Stimulated activated CD8-positive, alpha-beta memory T cell treated with anti-CD3 and anti-CD28 coated beads, Interleukin-2, amount 100 ng/mL, for 48 hours (primary cell): ENCODE measurements at places on chromosomes 2 and 18.

DNA sequence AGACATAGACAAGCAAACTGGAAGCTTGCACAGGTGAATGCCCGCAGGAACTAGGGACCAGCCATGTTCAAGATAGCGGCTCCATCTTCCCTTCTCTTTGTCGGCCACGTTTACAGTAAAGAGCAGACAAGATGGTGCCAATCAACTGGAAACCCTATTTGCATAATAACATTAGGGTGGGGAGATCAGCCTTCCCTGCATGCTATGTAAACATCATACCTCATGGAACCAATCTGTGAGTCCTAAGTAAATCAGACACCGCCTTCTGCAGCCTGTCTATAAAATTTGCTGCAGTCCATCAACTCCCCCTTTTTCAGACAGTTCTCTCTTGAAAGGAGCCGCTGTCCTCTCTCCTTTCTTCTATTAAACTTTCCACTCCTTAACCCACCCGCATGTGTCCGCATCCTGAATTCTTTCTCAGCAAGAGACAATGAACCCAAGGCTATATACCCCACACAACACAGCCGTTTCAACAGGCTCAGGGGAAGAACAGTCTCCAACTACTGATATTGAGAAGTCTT lies 384.4 kb downstream of the EIPR1 start:
- DNase-seq = no peak

GRCh38 chr18:49944663-49945062 lies 131.3 kb upstream of the ACAA2 start:
- DNase-seq = no peak

GRCh38 chr2:64214281-64215115 lies 70.3 kb upstream of the PELI1 start:
- no peak for DNase-seq

GRCh38 chr2:236557306-236558030 lies 12.2 kb upstream of the ACKR3 start:
- DNase-seq = no peak

DNA sequence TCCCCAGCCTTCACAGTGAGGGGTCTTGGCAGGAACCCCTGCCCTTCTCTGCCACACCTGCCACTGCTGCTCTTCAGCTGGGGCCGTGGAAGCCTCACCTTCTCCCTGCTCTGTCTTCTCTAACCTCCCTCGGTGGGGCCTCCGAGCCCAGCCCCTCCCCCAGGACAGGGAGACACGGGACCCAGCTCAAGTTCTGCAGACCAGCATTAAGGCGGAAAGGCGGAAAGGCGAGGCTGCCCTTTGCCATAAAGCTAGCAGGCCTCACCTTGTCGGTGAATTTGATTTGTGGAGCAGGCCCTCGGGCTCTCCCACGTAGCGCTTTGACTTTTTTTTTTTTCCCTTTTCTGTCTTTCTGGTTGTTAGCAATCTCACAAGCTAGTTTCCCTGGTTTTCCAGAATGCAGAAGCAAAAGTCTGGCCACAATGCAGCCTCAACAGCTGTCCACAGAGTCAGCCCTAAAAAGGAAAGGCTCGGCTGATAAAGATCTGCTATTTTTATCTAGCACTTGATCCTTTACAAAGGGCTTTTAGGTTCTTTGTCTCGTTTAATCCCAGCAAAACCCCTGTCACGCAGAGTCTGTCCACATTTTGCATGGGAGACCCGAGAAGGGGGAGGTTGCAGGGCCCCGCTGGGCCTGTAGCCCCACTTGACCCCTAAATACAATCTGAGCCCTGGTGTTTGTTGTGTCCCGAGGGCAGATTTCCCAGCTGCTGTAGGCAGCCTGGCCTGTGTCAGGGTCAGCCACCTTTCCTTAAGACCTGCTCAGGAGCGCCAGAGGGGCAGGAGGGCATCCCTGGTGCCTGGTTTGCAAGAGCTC lies 6.0 kb downstream of the ITM2C start:
- DNase-seq = no peak

- no peak for DNase-seq
Measured at GRCh38 chr2:234768608-234769196, 183.1 kb upstream of the SH3BP4 start.

DNA sequence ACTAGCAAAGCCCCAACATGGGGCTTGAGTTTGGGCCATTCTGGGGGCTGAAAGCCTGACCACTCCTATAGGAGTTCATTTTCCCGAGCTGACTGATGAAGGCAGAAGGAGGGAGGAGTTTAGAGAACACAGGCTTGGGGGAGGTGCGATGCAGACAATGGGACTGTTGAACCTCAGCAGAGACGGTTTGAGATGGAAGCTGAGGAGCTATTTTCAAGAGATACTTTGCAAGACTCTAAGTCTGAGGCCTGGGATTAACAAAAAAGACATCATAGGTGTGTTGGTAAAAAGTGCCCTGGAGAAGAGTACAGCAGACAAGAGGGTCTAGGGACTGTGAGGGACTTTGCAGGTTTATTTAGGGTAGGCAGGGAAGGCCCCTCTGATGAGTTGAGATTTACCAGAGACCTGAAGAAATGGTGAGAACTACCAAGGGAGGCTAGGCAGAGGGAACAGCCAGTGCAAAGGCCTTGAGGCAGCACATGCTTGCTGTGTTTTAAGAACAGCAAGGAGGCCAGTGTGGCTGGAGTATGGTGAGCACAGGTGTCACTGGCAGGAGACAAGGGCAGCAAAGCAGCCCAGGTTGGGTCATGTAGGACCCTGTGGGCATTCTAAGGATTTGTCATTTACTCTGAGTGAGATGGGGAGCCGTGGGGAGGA lies 31.6 kb downstream of the PCBP1 start:
- DNase-seq = no peak

DNA sequence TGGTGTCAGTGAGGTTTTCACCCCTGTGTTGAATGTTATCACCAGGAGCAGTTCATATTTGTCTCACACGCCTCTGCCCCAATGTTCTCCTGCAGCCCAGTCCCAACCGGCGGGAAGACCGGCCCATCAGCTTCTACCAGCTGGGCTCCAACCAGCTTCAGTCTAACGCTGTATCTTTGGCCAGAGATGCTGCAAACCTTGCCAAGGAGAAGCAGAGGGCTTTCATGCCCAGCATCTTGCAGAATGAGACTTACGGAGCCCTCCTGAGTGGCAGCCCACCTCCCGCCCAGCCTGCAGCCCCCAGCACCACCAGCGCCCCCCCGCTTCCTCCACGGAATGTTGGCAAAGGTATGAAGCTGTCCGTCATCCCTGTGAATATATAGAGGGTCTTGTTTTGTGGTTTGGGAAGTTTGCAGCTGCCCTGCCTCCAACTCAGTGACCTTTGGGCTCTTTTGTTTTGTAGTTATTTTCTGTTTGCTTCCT lies 35.1 kb downstream of the ITGB1BP1 start:
- DNase-seq = no peak

GRCh38 chr2:226117510-226118065 lies 682.0 kb downstream of the IRS1 start:
- no peak for DNase-seq

DNA sequence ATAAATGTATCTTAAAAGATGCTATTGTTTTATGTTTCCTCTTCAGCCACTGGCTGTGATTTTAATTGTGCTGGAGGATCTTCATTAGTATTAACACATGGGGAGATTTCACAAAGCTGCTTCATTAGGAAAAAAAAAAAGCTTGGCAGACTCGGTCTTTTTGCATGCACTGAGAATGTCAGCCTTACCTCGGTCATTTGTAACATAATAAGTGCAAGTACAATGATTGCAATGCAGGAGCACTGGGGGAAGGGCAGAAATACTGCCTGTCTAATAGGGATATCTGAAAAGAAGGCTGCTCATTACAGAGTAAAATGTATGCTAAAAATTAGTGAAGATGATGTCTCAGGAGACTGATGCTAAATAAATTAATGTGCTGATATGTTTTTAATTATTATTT lies 1.3 kb upstream of the BAZ2B start:
- no peak for DNase-seq

GRCh38 chr2:1705557-1706076 lies 38.7 kb downstream of the PXDN start:
- no peak for DNase-seq

DNA sequence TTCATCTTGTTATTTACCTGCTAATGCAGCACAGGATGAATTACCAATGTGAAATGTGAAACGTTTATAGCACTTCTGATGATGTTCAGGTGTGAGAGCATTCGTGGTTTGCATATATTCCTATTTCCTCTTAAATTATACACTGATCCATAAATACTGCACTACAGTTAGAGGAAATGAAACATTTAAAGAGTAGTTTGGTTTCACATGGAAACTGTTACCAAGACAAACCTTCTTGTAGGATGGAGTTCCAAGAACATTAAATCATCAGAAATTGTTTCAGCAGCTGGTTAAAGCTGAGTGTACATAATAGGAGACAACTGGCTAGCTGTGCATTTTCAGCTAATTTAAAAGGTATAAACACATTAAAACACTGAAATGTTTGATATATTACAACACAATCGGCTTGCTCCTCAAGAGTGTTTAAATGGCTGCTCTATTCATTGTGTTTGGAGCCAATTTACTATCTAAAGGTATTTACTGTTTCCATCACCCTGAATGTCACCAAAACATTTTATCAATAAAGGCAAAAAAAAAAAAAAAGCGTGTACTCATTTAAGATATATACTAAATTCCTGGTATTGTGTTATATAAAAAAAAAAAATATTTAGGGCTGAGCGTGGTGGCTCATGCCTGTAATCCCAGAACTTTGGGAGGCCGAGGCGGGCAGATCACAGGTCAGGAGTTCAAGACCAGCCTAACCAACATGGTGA lies 100.6 kb downstream of the DYM start:
- DNase-seq = no peak

DNA sequence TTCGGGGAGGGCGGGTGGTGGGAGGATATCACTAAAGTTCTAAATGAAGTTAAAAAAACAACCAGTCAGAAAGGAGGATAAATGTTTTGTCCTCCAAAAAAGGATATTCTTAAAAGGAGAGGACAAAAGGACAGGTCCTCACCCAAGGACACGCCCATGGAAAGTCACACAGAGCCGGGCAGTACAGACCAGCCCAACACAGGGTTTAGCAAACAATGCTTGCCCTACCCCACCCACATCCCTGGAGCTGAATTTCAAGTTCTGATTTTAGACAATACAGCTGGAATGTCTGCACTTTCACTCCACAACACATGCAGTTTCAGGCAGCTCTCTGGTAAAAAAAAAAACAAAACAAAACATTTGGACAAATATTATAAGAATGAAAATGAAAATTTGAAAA lies 67.9 kb downstream of the SLC9A4 start:
- no peak for DNase-seq

GRCh38 chr2:8511868-8512612 lies 169.8 kb upstream of the ID2 start:
- no peak for DNase-seq

DNA sequence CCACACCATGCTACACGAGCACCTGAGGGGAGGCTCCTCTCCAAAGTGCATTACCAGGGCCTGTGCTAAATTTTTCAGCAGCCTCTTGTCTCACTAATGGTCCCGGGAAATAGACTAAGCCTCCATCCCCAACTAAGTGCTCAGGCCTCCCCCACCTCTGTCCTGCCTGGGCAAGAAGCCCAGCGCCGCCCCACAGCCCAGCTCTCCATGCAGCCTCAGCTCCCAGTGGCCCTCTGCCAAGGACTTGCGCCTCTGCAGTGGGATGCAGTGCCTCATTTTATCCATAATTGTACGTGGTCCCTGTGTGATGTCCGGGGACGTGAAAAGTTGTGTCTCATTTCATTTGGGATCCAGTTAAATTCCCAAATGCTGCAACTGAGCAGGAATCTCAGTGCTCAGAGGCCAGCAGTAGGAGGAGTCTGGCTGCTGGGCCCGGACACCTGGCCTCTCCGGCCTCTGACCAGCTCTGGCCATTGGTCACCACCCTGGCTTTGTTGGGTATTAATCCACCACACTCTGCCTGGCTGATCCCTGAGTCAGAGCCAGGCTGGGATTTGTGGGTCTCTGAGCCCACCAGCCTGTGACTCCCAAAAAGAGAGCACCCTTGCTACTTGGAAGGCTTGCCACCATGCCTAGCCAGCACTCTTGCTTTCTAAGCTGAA lies 11.4 kb upstream of the STEAP3 start:
- DNase-seq = no peak

GRCh38 chr2:54808661-54809060 lies 85.2 kb downstream of the EML6 start:
- DNase-seq = no peak

GRCh38 chr2:88832992-88833389 lies 141.5 kb downstream of the RPIA start:
- DNase-seq = no peak

- no peak for DNase-seq
Measured at GRCh38 chr2:151780938-151781337, 46.7 kb upstream of the NEB start.

DNA sequence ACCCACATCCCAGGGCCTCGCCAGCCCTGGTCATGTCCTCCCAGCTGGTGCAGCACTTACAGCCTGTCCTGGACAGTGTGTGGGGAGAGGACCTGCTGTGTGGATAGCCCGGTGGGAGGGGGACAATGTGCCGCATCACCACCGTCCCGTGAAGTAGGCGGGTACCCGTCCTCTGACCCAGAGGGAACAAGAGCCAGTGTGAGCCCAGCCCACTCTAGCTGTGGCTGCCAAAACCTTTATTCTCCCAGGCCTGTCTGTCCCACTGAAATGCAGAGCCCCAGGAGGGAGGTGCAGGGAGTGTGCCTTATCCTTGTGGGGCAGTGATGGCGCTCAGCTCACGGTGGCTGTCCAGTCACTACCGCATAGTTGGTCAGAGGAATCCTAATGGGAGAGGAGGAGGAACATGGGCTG lies 1.7 kb downstream of the TRAF3IP1 start:
- no peak for DNase-seq

GRCh38 chr2:130851624-130852382 lies 15.1 kb downstream of the ARHGEF4 start:
- DNase-seq = no peak

GRCh38 chr2:70214953-70215549 lies 24.2 kb upstream of the C2orf42 start:
- no peak for DNase-seq

- no peak for DNase-seq
Measured at GRCh38 chr2:78309460-78309859, 716.0 kb upstream of the REG3G start.

GRCh38 chr2:128319631-128320191 lies 1.0 kb upstream of the HS6ST1 start:
- no peak for DNase-seq

GRCh38 chr2:140307532-140307931 lies 1527.3 kb upstream of the NXPH2 start:
- no peak for DNase-seq

DNA sequence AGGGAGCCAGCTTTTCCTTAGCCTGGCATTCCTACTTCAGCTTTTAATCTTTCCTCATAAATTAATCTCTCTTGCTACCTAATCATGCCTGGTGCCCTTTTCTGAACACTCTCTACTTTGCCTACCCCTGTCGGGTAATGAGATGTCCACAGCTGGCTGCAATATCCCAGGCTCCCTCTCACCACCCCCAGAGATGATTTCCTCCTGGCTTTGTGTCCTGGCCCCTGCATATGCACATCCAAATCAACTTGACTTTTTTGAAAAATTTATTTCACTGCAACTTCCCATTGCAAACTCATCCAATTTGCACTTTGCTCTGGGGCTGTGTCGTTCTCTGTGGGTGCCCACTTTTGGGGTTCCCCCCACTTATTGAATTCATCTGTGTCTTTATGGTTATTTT lies 218.1 kb upstream of the SKOR2 start:
- no peak for DNase-seq

- DNase-seq = no peak
Measured at GRCh38 chr2:25441353-25441752, 99.6 kb upstream of the DNMT3A start.

GRCh38 chr2:98730707-98731040 lies 258 bp downstream of the MGAT4A start:
- peak; percentile 47 for DNase-seq
